ENCODE measurements at places on chromosomes 5 and 9.

GRCh38 chr5:53052499-53052898 is 57.1 kb downstream of the MOCS2 start:
- DNase-seq: no peak

- DNase-seq: no peak
Measured at GRCh38 chr5:91712718-91713117, 329.6 kb upstream of the ARRDC3 start.

- DNase-seq: no peak
Measured at GRCh38 chr5:132008163-132008473, 3.3 kb downstream of the ACSL6 start.

DNA sequence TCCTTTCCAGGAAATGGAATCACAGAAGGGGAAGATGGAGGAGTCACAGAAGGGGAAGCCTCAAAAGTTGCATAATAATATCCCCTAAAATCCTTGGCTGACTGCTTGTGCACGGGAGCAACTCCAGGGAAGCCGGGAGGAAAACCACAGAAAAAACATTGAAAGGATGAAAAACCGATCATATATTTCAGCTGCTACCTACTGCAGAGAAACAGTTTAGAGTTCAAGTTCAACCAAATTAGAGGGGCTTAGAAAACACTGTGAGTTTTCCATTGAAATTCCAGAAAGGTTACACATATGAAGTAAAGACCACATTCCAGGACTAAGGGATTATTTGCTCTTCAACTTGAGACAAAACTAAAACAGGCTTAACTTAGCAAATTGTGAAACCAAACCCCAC is 37.6 kb upstream of the MTAP start:
- no peak for DNase-seq

DNA sequence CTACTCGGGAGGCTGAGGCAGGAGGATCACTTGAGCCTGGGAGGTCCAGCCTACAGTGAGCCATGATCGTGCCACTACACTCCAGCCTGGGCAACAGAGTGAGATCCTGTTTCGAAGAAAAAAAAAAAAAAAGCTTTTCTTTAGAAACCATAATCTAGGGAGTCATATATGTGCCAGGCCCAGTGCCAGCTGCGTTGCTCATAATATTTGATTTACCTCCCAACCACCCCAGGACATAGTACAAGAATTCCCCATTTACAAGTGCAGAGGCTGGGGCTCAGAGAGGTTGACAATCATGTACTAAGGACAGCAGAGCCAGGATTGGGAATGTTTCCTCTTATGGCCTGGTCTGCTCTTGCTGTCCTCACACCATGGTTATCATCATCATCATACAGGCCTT is 25.1 kb upstream of the TRIM14 start:
- DNase-seq: no peak

DNA sequence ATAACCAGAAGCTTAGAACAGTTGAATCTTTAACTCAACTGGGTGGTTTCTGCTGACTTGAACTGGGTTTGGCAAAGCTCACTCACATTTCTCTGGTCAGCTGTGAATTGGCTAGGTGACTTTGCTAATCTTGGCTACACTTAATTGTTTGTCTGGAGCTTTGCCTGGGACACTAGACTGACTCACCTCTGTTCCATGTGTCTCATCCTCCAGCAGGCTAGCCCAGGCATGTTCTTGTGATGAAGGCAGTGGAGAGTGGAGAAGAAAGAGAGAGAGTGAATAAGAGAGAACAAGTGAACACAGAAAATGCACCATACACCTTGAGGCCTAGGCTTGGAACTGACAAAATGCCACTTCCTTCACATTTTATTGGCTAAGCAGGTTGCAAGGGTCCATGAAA is 32.6 kb downstream of the SPATA31D1 start:
- DNase-seq: no peak

GRCh38 chr9:127506814-127507750 is 55.8 kb downstream of the LRSAM1 start:
- DNase-seq: no peak

Measured in GM19239 (cell line).